ENCODE measurements at places on chromosomes 3 and 15.

- no peak for DNase-seq
Observed at GRCh38 chr3:14464141-14464465, 61.7 kb downstream of the SLC6A6 start.

GRCh38 chr15:44289259-44289790 is 806 bp downstream of the GOLM2 start:
- peak; percentile 51 for DNase-seq

- DNase-seq = peak; percentile 84
Observed at GRCh38 chr3:10515884-10516495, 10.6 kb upstream of the ATP2B2 start.

- DNase-seq = no peak
Observed at GRCh38 chr3:105988540-105989212, 119.9 kb upstream of the CBLB start.

DNA sequence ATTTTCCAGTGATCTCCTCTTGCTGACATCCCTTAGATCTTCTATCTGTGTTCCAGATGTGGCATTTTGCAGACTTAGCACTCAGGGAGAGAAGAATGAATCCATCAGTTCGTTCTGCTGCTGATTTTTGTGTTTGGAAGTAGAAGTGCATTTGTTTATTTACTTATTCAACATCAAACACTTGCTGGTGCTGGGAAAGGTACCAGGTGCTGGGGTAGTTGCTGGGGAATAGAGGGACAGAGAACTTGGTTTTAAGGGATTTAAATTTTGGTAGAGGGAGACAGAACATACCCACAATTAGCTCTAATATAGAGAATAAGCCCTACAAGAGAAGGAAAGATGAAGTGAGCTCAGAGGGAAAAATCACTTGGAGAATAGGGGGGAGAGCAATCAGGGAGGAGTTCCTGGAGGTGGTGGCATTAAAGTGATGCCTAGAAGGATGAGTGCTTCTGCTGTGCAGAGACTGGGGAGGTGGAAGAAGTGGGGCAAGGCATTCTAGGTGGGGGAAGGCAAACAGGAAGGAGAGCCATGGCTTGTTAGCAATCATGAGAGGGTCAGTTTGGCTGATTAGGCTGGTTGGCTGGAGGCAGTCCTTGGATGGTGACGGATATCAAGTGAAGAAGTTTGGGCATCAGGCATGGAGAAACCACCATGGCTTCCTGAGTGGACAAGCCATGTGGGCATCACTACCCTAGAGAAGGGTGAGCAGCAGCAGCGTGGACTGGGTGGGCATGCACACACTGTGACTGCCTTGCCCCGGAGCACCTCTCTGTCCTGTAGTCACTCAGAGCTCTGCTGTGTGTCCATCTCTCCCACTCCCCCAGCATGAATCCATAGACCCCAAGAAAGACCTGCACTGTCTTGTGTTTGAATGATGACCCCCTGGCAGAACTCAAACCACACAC is 197.3 kb downstream of the OPA1 start:
- no peak for DNase-seq

- DNase-seq = no peak
Observed at GRCh38 chr3:177523067-177523675, 325.9 kb upstream of the TBL1XR1 start.

- no peak for DNase-seq
Observed at GRCh38 chr3:174883881-174884675, 24.9 kb downstream of the NAALADL2 start.

- peak; percentile 45 for DNase-seq
Observed at GRCh38 chr3:50673931-50674330, 796 bp upstream of the DOCK3 start.

- DNase-seq = no peak
Observed at GRCh38 chr3:190860521-190860920, 2.0 kb downstream of the GMNC start.

DNA sequence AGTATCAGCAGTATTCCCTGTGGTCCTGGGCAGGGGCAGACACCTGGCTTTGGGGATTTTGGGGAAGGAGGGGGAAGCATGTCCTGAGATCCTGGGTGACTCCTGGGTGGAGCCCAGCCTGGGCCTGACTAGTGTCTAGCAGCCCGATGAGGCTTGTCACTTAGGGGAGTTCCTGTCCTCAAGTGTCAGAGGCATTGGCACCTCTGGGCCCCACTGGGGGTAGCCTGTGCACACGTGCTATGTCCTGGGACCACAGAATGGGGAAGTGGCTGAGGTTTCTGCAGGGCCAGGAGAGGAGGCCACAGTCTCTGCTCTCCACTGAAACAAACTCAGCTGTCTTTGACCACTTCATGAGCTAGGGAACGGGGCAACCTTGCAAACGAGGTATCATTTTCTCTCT is 31.5 kb upstream of the ADCY5 start:
- no peak for DNase-seq

DNA sequence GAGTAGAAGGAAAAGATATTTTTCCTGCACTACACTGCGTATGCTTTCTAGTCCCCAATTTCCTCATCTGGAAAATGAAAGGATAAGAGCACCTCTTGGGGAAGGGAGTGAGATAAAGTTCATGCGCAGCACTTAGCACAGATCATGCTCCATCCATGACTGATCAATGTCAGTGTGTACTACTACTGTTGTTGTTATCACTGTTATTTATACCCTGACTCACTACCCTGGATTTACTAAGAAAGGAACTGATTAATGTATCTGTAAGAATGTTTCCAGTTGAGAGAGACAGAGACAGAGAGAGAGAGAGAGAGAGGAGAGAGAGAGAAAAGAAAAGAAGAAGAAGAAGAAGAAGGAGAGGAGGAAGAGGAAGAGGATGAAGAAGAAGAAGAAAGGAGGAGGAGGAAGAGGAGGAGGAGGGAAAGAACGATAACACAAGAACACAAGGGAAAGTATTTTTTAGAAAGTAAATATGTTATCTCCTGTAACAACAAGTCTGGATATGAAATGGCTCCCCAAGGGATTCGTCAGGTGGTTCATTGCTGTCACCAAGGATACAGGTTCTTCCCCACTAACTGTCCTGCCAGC is 212.2 kb upstream of the PROK2 start:
- DNase-seq = no peak

DNA sequence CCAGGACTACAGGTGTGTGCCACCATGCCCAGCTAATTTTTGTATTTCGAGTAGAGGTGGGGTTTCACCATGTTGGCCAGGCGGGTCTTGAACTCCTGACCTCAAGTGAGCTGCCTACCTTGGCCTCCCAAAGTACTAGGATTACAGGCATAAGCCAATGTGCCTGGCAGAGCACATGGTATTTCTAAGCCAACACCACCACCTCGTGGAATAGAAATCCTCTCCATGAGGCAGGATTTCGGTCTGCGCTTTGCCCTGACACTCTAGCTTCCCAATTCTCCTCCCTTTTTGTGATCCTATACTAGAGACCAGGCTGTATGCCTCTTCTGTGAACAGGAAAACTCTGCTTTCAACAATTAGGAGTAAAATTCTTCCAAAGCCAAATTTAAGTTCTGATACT is 372.2 kb downstream of the VGLL3 start:
- no peak for DNase-seq

- DNase-seq = no peak
Observed at GRCh38 chr3:188271226-188271914, 117.4 kb downstream of the LPP start.

DNA sequence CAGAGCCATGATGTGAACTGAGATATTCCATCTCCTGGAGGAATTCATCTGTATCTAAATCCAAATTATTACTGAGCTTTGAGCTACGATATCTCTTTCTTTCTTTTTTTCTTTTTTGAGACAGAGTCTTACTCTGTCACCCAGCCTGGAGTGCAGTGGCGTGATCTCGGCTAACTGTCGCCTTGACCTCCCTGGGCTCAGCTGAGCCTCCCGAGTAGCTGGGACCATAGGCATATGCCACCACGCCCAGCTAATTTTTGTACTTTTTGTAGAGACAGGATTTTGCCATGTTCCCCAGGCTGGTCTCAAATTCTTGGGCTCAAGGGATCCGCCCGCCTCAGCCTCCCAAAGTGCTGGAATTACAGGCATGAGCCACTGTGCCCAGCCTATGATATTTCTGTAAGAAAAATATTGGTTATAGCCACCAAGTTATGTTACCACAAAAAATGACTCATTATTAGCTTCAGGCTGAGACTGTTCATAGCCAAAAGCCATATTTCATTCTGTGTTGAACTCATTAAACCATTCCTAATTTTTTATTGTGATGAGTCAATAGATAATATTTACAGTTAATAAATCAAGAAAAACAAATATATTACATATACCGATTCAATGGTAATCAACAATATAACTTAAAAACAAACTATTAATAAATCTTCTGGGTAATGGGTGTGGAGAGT is 27.1 kb upstream of the SLC30A4 start:
- no peak for DNase-seq

GRCh38 chr3:159907828-159908227 is 80.8 kb upstream of the IL12A start:
- DNase-seq = no peak

GRCh38 chr15:72184165-72184811 is 13.3 kb downstream of the GRAMD2A start:
- peak; percentile 89 for DNase-seq

- peak; percentile 43 for DNase-seq
Observed at GRCh38 chr3:47836986-47837385, 34.0 kb downstream of the DHX30 start.

DNA sequence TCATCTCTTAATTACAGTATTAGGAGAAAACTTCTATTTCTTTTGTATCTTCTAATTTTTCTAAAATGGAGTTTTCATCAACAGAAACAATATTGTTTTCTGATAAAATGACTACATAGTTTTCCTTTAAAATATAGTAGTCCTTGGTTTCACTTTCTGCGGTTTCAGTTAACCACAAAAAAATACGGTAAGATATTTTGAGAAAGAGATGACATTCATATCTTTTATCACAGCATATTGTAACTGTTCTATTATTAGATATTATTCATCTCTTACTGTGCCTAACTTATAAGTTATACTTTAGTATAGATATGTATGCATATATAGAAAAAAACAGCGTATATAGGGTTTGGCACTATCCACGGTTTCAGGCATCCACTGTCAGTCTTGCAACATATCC is 2.3 kb downstream of the B4GALT4 start:
- no peak for DNase-seq

DNA sequence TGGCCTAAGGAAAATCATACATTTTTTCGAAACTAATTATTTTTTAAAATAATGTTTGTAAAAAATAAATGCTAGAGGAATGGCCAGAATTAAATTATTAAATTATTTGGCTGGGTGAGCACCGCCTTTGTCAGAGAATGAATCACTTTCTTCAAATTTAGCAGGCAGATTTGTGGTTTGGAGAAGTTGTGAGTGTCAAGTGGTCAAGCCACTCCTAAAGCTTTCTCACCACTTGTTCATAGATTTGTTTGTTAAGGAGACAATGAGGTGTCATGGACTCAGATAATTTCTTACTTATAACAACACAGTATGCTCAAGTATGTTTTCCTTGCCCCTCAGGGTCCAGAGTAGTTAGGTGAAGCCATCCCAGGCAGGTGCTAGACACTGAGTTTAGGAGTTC is 196.2 kb downstream of the TUSC7 start:
- no peak for DNase-seq

DNA sequence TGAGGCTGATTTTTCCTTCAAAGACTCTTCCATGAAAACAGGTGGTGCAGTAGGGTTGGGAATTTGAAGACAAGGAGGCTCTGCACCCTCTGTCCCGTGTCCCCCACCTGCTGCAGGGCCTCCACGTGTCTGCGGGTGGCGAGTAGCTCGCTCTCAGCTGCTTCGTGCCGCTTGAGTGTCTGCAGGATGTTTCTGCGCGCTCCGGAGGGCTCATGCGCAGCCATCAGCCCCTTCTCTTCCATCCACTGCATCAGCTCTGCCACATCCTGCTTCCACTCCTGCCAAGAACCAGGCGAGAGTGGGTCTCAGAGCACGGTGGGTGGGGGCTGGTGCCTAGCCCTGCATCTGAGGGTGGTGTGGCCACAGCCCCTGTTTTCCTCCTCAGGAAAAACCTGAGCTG is 17.8 kb downstream of the SPTBN5 start:
- no peak for DNase-seq

DNA sequence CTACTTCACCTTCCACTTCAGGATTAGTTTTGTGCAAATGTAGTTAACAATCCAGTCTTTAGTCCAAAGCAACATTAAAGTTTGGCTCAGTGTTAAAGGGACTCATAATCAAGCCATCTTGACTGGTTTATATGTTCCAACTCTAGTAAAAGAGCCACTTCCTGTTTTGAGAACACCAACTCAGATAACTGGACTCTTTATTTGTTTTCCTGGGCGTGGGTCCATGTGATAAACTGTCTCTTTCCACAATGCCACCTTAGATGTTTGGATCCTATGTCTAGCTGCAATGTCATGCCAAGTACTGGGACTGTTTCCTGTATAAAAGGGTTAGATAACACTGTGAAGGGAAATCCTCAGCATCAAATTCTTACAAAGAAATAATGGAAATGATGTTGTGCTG is 545.0 kb downstream of the PYDC2 start:
- no peak for DNase-seq

DNA sequence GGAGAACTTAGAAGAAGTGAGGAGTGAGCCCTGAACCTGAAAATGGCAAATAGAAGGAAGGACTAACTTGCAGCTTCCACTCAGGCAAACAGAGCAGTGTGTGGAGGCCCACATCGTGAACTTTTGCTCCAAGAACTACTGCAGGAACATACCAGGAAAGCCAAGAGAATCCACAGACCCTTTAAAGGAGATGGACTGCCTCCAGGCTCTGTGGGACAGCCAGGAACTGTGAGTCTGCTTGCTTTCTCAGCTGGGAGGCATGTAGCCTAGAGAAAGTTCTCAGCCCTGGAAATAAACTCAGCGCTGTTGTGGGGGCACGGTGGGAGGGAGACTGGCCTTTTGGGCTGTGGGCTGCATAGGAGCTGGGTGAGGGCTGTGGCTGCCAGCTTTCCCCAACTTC is 93.0 kb downstream of the SNRK start:
- DNase-seq = no peak

DNA sequence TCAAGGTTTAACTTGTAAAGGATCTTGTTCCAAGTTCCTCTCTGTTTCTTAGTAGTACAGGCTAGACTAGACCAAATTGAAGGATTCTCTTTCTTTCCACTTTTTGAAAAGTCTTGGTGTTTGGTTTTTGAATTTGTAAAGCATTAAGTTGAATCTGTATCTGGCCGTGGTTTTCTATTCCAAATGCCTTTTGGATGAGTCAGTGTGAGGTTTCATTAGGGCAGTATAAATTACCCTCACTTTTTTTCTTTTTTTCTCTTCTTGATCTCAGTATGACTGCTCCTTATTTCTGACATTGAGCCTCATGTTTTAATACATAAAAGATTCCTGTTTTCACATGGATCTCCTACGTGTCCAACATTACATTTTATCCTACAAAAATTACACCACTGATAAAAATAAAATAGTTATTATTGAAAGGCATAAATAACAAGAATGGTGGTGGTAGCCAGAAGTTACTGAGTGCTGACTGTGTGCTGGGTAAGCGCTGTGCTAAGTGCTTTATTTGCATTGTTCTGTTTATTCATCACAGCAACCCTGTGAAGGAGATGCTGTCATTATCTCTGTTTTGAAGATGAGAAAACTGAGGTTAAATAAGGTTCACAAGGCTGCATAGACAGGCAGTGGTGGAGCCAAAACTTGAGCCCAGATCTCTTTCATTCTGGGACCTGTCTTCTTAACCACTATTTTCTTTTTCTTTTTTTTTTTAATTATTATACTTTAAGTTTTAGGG is 48.3 kb downstream of the MITF start:
- no peak for DNase-seq

GRCh38 chr15:74725225-74725774 is at the start of gene CYP1A1:
Gene CYP1A1 (minus strand): TSS chr15:74725528. CDS start chr15:74723097, 2,431 bp downstream.
- peak; percentile 75 for DNase-seq

Data from H7 (cell line).